Suppressor macrophage (primary cell): ENCODE measurements at places on chromosomes 16 and 17.

GRCh38 chr16:75101635-75102034 is 14.9 kb downstream of the LDHD start:
- DNase-seq: no peak

- no peak for DNase-seq
Measured at GRCh38 chr17:7144213-7144612, 29.6 kb upstream of the ASGR2 start.

DNA sequence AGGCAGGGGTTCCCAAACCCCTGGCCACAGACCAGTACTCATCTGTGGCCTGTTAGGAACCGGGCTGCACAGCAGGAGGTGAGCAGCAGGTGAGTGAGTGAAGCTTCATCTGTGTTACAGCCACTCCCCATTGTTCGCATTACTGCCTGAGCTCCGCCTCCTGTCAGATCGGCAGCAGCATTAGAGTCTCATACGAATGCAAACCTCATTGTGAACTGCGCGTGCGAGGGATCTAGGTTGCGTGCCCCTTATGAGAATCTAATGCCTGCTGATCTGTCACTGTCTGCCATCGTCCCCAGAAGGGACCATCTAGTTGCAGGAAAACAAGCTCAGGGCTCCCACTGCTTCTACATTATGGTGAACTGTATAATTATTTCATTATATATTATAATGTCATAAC is 25.1 kb upstream of the RMI2 start:
- DNase-seq: no peak

DNA sequence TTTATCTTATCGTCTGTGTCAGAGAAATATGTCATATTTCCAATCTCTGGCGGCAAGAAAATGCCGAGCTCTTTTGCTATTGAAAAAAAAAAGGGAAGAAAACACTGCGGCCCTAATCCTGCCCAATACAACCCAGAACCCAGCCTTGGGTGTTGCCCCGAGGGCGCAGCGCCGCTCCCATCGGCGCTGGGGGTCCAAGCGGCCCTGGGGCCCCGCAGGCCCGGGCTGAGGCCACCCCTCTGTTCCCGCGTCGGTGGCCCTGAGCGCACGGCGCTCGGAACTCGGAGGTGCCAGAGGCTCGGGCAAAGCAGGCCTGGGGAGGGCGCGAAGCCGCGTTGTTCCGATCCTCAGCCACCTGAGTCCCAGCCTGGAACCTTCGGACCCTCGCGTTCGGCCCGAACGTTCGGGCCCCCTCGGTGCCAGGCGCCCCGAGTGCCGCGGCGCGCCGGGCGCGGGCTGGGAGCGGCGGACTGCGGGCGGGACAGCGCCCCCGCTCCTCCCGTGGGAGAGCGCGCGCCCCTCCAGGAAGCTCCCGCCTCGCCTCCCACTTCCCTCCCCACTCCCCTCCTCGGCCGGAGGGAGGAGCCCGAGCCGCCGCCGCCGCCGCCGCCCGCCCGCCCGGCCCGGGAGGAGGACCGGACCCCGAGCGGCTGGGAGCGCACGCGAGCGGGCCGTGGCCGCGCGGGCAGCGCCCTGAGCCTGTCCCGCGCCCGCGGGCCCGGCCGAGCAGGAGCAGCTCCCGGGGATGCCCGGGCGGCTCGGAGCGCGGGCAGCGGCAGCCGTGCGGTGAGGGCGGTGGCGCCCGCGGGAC is at the start of gene CPNE2:
Gene CPNE2, plus strand, starts transcription at position 609 of the 811 bp plus-strand sequence. CDS start 18,160 bp downstream, outside the sequence.
- peak; percentile 79 for DNase-seq

DNA sequence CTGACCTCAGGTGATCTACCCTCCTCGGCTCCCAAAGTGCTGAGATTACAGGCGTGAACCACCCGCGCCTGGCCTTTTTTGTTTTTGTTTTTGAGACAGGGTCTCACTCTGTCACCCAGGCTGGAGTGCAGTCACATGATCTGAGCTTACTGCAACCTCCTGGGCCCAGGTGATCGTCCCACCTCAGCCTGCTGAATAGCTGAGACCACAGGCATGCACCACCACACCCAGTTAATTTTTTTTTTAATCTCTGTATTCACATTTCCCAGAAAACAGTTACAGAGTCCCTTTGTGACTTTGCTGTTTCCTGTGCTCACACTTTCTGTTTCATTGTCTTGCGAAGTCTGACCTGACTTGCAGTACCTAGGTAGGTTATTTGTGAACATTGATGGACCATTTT is 2.7 kb downstream of the CLUAP1 start:
- no peak for DNase-seq

- no peak for DNase-seq
Measured at GRCh38 chr16:23663918-23664317, 14.8 kb upstream of the PLK1 start.

GRCh38 chr16:48862087-48862532 is 252.1 kb upstream of the N4BP1 start:
- DNase-seq: no peak

DNA sequence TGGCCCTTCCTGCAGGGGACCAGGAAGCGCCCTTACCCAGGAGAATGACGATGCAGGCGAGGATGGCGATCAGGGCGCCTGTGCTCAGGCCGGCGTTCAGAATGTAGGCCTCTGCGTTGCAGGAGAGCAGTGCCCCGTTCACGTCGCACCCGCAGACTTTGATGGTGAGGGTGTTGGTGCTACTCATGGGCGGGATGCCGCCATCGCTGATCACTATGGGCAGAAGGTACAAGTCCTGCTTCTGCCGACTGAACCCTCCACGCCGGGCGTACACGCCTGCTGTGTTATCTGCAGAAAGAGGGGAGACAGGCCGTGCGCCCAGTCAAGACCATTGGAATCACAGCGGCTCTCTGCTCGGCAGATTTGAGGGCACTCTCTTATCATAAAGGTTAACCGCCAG is 171.1 kb downstream of the CDH11 start:
- DNase-seq: no peak

GRCh38 chr17:2180768-2181167 is 122.8 kb downstream of the SMG6 start:
- no peak for DNase-seq

GRCh38 chr17:58337210-58337599 is 8.6 kb upstream of the TSPOAP1 start:
- DNase-seq: peak; percentile 70

DNA sequence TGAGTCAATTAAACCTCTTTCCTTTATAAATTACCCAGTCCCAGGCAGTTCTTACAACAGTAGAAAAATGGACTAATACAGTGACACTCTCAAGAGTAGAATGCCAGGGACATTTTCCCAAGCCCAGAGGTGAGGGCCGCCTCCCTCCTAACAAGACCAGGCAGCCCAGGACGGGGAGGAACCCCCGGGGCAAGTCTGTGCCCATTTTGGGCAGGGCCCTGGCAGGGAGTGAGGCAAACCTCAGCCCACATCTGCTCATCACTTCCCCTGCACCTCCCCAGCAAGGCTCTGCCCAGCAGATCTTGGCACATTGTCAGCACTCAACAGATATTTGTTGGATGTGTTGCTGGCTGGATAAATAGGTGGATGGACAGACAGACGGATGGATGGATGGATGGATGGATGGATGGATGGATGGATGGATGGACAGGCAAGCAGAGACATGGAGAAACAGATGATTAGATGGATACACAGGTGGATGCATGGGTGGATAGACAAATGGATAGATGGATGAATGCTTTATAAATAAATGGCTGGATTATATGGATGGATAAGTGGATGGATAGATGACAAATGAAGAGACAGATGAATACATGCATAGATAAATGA is 271.3 kb downstream of the PARN start:
- DNase-seq: peak; percentile 26

DNA sequence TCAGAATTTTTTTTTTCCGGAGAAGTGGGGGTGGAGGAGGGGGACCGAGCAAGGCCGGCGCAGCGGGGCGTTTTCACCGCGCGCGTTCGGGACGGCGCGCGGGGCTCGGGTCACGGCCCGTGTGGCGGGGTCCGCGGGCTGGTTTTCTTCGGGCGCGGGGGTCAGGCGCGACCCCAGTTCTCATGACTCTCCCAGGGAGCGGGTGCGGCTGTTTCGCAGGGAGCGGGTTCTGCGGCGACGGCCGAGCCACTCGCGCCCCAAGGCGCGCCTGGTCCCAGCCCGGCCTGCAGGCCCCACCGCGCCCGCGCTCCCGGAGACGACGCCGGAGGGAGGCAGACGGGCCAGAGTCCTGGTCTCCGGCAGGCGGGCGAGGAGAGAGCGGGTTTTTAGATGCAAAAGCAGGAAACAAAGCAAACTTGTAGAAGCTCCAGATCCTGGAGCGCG is 1.0 kb downstream of the BAHCC1 start:
- no peak for DNase-seq

GRCh38 chr16:28042811-28043210 is 20.7 kb downstream of the GSG1L start:
- DNase-seq: no peak

- no peak for DNase-seq
Measured at GRCh38 chr17:27920569-27920968, 27.4 kb upstream of the LYRM9 start.

- DNase-seq: no peak
Measured at GRCh38 chr16:12482455-12483220, 321.0 kb downstream of the CPPED1 start.

DNA sequence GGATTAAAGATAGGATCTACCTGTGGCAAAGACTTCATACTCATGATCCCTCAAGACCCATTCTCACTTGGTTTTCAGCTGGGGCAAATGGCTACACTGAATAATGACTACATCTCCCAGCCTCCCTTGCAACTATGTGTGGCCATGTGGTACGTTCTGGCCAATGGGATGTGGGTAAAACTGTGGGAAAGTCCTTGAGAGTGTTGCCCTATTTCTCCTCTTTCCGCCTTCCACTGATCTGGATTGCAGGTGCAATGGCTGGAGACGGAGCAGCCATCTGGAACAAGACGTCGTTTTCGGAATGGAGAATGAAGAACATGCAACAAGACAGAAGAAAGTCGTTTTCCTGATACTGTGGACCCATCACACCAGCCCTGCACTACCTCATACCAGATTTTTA is 48.5 kb downstream of the HAPSTR1 start:
- no peak for DNase-seq

DNA sequence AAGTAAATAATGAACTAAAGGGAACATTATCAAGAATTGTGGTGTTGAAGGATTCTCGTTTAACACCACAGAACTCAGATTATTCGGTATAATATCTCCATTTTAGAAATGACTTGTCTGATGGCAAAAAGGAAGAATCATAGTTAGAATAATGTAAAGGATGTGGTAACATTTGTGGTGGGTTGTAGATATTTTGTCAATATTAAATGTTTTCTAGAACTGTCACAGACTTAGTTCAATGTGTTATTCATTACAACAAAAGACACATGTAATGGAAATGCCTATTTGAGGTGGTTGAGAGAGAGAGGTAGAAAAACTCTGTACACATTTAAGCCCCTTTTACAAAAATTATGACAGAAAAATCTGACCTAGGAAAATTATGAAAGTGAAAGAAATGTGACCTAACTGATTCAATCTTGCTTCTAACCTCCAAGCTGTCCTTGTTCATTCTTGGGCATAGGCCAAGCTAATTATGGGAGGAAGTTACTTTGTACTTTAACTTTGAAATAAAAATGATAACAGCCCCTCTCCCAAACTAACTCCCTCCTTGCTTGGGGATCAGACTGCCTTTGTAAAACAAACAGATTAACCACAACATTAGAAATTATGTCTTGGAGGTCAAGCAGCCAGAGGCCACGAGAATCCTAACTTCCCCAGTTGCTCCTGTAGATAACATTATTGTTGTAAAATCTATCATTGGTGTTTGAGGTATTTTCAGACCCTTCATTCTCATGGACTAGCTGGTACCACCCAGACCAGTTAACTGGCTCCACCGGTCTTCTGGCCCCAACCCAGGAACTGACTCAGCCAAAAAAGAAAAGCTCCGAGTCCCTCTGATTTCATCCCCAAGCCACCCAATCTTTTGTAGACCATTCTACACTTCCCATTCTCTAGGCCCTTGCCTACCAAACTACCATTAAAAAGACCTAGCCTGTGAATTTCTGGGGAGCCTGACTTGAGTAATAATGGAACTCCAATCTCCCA is 1287.8 kb upstream of the CDH8 start:
- no peak for DNase-seq

GRCh38 chr17:80695979-80696378 is 151.3 kb downstream of the RPTOR start:
- DNase-seq: no peak

DNA sequence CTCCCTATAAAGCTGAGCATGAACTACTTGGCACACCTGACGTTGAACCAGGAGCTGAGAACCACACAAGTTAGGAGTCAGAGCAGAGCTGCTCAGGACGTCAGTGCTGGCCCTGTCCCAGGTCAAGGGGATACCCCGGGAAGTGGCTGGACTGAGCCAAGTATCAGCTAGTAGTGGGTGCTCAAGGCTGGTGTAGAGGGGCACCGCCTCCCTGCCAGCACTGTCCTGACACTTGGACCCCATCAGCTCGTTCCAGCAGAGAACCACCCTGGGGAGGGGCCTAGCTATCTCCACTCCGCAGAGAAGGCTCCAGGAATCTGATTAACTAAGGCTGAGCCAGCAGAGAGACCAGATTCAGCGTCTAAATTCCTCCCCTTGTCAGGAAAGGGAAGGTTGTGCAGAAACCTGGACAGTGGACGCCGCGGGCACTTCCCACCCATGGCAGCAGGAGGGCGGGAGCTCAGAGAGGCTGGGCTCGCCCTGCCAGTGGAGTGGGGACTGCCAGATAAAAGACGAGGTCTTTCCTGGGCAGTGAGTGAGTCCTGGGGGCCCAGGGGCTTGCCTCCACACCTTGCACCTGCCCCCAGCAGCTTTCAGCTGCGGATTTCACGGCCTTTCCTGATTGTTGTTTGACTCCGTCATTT is 21.0 kb downstream of the C16orf90 start:
- no peak for DNase-seq

GRCh38 chr17:20091174-20092029 is 82.2 kb downstream of the SPECC1 start:
- DNase-seq: no peak

GRCh38 chr16:69049146-69049545 is 56.3 kb upstream of the HAS3 start:
- no peak for DNase-seq

DNA sequence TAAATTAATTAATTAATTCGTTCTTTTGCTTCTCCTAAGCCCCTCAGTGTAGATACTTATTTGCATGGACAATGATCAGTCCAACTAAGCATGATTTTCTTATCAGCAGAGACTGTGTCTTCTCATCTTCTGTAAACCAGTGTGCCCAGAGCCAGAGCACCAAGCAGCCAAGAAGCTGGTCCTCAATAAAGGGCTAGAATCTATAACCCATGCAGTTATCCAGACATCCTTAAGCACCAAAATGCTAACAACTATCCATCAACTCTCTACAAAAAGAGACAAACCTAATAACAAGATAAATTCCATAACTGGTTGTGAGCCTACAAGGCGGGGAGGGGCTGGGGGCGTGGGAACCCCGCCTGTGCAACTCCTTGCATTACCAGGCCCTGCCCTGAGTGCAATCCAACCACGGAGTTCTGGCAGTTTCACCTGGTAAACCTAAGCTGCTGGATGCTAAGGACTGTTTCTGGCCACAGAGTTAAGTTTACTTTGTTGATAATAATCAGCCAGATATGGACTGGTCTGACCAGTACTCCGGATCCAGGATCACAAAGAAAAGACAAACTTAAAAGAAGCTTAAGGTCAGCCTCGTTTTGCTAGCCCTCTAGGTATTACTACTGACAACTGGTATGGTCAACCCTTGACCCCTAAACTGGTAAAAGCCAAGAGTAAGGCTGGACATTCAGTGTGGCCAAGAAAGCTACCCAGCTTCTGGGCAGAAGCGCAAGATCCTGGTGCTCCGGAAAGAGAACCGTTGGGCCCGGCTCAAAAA is 51.5 kb downstream of the ZFHX3 start:
- no peak for DNase-seq

- no peak for DNase-seq
Measured at GRCh38 chr16:53755026-53755910, 51.3 kb downstream of the FTO start.
